ENCODE measurements at places on chromosomes 16 and 17.

GRCh38 chr17:50326831-50327364 is 19.0 kb upstream of the XYLT2 start:
- DNase-seq: no peak

DNA sequence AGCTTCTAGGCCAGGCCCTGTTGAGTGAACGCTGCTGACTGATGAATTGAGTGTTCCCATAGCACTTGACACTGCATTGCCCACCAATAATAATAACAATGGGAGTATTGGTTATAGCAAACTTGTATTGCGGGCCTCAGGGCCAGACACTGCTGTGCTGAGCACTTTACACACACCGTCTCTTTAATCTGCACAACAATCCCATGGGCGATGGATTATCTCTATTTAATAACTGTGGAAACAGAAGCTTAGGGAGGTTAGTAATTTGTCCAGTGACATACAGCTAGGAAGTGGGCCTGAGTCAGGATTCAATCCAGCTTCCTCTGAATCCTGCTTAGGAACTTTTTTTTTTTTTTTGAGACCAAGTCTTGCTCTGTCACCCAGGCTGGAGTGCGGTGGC is 11.2 kb downstream of the ARHGAP23 start:
- DNase-seq: no peak

GRCh38 chr16:2362218-2362617 is 21.7 kb upstream of the ABCA3 start:
- DNase-seq: no peak

GRCh38 chr17:76556765-76557367 is 17.0 kb downstream of the PRCD start:
- no peak for DNase-seq

DNA sequence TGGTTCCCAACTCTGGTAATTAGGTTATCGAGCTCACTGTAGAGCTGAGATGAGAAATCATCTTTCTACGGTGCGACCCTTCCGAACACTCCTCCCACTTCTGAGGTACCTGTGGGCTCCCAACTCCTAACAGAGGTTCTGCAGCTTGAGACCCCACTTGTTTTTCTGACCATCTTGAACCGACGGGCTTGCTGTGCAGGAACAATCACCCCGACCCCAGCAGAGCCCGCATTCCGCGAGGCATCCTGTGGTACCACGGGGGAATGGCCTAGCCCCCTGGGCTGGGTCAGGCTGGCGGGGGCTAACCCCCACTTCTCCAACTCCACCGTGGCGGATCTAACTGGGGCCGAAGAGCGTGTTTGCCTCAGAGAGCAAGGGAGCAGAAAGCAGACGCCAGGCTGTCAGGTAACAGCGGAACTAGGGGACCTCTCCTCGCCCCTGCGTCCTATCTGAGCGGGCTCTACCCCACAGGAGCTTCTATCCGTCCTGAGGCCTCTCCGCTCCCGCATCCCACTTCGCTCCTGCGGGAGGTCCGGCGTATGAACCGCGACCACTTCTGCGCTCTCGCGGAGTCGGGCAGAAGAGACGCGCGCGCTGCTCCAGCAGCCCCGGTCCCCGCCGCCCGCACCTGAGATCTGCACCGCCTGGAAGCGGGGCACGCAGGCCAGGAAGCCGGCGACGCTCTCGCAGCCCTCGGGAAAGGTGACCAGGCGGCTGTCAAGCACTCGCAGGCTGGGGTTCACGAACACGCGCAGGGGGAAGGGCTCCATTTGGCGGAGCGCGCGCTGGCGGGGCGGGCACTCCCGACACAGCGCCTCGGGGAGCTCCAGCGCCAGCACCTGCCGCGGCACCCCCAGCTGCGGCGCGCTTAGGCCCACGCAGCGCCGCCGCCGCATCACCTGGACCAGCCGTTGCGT is 761 bp downstream of the PDF start:
- peak; percentile 56 for DNase-seq

DNA sequence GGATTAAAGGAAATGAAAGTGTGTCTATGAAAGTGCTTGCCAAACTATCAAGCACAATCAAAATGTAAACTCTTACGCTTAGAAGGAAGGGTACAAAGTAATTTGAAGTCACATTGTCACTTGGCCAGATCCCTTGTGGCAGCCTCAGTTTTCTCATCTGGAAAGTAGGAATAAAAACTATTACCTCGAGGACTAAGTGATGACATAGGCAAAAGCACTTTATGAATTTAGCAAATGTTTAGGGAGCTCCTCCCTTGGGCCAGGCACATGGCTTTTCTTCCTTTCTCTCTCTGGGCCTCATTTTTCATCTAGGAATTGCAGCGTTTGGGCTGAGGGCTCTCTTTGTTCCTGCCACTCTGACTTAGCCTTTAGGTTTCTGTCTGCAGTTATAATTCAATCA is 28.5 kb downstream of the DYNLL2 start:
- no peak for DNase-seq

DNA sequence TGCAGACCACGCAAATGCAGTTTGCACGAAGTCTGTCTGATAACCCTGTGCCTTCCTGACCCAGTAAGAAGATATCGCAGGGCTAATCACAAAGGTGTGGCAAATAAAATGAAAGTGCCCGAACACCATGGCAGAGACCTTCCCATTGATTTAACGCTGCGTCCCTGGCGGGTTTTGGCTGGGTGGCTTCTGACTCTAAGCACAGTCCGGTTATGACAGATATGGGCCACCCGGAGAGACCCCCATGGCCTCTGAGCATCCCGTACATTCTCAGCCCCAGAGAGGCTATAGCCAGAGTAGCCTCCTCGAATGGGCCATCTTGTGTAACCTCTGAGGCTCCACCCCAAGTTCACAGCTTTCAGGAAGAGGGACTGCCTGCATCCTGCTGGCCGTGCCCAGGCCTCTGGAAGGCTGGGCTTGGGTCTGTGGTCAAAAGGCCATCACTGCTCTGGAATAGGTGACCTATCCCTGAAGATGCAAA is 5.5 kb downstream of the FOXC2 start:
- DNase-seq: no peak

DNA sequence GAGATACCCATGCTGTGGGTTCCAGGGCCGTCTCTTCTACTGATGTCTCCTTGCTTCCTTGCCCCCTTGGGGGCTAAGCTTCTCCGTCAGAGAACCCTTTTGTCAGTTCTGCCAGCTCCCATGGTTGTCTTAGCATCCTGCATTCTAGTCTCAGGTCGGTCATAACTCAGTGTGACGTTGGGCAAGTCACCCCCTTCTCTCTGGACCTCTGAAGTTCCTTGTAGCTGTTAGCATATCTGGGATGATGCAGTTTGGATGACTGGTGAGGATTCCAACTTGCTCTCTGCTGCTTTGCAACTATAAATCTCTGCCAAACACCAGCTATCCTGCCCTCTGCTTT is 8.9 kb upstream of the MYL4 start:
- no peak for DNase-seq

- no peak for DNase-seq
These were observed 60.5 kb upstream of the PLCG2 start for GRCh38 chr16:81718637-81719036.

- no peak for DNase-seq
These were observed 19.5 kb downstream of the LRRC75A start for GRCh38 chr17:16472539-16472938.

GRCh38 chr16:68227850-68228553 is 7.9 kb downstream of the ESRP2 start:
- no peak for DNase-seq

DNA sequence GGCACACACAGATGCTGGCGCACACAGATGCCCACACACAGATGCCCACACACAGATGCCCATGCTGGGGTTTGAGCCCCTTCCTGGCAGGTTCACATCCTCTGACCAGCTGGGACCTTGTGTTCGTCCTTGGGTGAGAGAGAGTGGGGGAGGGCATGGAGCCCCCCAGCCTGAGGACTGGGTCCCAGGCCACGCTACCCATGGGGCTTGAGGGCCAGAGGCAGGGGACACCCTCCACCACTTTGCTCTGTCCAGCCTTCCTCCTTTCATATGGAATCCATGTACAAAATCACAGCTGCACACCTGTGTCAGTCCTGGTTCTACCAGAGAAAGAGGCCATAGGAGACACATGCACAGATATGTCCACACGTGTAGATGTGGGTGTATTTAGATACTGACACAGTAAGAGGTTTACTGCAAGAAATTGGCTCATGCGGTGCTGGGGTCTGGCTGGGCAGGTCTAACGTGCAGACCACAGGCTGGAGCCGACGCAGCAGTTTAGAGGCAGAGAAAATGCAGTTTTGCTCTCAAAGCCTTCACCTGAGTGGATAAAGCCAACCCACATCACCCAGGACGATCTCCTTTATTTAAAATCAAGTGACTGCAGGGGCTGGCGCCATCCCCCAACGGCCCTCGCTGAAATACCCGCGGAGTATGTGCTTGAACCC is 10.8 kb downstream of the SLC22A31 start:
- DNase-seq: no peak

DNA sequence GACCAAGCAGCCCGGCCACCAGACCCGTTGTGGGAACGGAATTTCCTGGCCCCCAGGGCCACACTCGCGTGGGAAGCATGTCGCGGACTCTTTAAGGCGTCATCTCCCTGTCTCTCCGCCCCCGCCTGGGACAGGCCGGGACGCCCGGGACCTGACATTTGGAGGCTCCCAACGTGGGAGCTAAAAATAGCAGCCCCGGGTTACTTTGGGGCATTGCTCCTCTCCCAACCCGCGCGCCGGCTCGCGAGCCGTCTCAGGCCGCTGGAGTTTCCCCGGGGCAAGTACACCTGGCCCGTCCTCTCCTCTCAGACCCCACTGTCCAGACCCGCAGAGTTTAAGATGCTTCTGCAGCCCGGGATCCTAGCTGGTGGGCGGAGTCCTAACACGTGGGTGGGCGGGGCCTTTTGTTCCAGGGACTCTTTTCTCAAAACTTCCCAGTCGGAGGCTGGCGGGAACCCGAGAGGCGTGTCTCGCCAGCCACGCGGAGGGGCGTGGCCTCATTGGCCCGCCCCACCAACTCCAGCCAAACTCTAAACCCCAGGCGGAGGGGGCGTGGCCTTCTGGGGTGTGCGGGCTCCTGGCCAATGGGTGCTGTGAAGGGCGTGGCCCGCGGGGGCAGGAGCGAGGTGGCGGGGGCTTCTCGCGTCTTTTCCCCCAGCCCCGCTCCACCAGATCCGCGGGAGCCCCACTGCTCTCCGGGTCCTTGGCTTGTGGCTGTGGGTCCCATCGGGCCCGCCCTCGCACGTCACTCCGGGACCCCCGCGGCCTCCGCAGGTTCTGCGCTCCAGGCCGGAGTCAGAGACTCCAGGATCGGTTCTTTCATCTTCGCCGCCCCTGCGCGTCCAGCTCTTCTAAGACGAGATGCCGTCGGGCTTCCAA is at the start of gene SLC2A4:
Gene SLC2A4 (plus strand): TSS at position 645 of the 879 bp plus-strand sequence. CDS start 217 bp downstream, at position 862.
- DNase-seq: peak; percentile 88

DNA sequence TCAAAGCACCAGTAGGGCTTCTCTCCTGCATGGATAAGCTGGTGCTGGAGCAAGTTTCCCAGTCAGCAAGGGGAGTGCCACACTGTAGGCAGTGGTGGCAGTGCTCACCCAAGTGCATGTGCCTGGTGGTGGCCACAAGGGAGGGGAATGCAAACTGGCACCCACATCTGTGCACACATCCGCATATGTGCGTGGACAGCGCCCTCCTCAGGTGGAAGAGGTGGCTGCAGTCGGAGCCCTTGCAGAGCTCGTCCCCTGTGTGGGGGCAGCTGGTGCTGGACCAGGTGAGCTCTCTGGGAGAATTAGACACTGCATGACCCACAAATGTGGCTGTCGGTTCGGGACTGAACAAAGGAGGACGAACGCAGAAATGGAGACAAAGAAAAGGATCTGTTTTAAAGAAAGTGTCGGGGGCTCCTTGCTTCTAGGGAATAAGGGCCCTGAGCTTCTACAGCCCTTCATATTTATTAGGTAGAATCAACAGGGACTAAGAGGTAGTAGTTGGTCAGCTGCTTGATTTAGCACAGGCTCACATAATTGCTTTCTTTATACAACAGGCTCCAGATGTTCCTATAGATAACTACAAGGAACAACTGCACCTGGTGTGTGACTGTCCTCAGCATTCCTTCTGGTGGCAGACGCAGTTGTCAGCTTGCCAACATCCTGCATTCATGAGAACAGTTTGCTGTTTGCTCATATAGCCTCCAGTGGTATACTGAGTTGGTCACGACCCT is 5.3 kb upstream of the ZNF689 start:
- peak; percentile 41 for DNase-seq

DNA sequence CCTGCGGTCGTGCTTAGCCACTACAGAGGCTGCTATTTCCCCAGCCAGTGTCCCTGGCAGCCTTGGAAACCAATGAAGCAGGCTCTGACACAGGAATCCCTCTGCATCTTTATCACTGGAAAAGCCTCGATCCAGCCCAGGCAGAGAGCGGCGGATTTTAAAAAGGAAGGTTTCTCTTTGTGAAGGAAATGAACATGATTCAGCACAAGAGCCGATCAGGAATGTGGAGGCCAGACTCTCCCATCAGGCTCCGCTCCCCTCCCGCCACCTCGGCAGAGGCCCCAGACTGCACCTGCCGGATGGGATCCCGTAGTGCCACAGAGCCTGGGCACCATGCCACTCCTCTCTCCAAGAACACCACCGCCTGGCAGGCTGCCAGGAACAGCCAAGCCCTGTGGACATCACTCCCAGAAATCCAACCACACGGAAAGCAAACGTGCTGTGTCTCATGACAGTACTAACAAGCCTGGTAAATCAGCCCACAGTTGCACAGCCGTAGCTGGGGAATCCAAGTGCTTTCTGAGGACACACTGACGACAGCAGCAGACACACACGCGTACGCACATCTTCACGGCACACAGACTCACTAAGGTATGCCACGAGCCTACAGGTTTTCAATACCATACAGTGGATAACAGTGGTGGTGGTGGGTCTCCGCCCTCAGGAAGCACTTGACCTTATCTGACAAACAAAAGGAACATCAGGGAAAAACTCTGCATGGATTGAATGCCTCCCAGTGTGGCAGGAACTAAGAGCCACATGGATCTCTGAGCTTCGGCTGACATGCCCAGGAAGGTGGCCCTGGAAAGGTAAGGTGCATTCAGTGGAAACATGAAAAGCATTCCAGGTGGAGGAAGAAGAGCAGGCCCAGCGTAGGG is 5.4 kb downstream of the LRRC75A start:
- no peak for DNase-seq

GRCh38 chr17:56943505-56944125 is 17.2 kb downstream of the COIL start:
- DNase-seq: no peak

GRCh38 chr17:2724784-2725164 is 13.2 kb upstream of the CLUH start:
- peak; percentile 38 for DNase-seq

GRCh38 chr16:82748026-82748425 is 121.3 kb downstream of the CDH13 start:
- no peak for DNase-seq

GRCh38 chr17:80349151-80349651 is 65.8 kb upstream of the ENDOV start:
- no peak for DNase-seq

Data from activated CD4-positive, alpha-beta T cell treated with anti-CD3 and anti-CD28 coated beads for 4 hours (primary cell).